Pancreas (tissue), 10 donors: ENCODE measurements at places on chromosomes 11 and 22. TPM values are rescaled to one million over a fixed set of nuclear protein-coding genes. Genes with fewer than 3 reads are reported as not detected.

TIMP3 gene
- polyA plus RNA-seq: 17.7 TPM

CCDC87 gene
- polyA plus RNA-seq: 0.15 TPM

PKDREJ gene
- polyA plus RNA-seq: 0.04 TPM

BRD1 gene
- 19.7 TPM for polyA plus RNA-seq

C11orf97 gene
- polyA plus RNA-seq: not detected

MLC1 gene
- 0.16 TPM for polyA plus RNA-seq
